EL (cell line): ENCODE measurements at places on chromosomes 13 and 19.

DNA sequence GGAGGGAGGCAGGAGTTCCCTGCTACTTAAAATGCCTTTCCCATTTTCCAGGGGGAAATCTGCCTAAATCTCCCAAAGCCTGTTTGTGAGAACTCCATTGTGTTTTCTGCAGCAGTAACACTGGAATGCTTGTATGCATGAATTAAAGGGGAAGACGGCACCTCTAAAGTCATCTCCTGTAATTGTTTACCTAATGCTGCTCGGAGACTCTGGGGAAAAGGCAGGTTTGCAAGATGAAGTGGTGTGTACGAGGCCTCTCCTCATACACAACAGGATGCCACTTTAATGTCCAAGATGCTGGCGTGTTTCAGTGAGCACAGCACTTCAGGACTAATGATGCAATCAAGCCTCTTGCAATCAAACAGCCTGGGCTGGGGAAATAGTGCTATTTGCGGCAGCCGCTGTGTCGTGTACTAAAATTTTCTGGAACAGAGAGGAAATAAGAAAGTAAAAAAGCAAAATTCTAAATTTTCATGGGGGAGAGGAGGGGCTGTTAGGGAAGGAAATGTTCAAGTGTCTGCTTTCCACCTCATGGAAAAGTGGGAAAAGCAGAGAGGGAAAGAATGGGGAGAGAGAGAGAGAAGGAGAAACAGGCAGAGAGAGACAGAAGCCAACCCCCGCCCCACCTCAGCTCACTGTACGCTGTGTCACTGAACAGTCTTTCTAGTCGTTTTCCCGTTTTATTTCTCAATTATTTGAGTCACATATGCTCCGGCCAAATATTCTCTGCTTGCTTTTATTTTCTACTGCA, 32.9 kb downstream of the TSHZ3 start:
- DNase-seq: no peak

GRCh38 chr13:29498426-29499040, 97.0 kb downstream of the SLC7A1 start:
- DNase-seq: no peak

- DNase-seq: peak; percentile 54
These were observed 95.6 kb downstream of the FAM216B start for GRCh38 chr13:42876887-42877545.

GRCh38 chr13:98853771-98854221, 101.3 kb upstream of the SLC15A1 start:
- DNase-seq: peak; percentile 14

DNA sequence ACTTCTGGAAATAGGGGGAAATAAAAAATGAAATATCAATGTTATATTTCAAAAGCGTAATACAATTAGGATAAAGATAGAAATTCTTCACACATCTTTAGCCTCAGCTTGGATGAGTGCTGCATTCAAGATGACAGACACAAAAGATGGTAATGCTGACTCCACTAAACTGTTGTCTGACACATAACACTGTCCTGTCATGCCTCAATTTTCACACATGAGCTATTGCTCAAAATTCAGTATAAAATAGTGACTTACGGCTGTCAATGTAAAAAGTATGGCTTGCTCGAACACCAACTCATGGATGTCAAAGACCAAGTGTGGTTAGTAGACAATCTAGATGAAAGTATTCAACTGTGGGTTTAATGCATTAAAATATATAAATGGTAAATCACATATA, 94.5 kb downstream of the KLF12 start:
- no peak for DNase-seq

GRCh38 chr13:34076943-34077703, 259.2 kb downstream of the RFC3 start:
- DNase-seq: peak; percentile 68

GRCh38 chr19:7500811-7501450, 12.1 kb upstream of the PEX11G start:
- DNase-seq: peak; percentile 62

GRCh38 chr13:98143601-98144026, 720 bp downstream of the FARP1 start:
- peak; percentile 38 for DNase-seq

DNA sequence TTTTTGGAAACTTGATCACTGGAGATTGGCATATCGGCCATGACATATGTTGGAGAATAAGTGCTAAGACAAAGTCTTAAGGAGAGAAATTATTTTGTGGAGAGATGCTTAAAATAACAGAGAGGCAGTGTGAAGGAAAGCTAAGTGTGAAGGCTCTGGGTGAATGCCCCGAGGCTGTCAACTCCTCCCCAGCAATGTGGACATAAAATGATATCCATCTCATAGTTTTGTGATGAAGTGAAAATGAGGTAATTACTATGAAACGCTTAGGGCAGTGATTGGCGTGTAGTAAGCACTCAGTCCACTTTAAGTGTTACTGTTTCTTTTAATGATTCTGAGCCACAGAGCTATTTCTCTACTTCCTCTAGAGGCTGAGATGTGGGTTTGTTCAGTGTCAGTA, 195.8 kb upstream of the KLF12 start:
- peak; percentile 78 for DNase-seq

DNA sequence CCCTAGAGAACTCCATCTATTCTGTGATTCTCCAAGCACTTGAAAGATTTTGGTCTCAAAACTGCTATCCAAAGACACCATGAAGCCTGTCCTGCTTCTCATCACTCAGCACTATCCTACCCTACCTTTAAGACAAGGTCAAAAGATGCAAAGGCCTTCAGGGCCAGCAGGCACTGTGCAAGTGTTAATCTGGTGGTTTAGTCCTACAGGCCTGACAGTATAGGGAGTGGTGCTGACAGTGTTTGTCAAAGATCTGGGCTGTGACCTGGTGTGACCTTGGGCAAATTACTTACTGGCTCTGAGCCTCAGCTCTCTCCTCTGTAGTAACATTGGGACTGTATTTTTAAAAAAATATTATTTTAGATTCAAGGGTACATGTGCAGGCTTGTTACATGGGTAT, 28.0 kb downstream of the SIAH3 start:
- no peak for DNase-seq

DNA sequence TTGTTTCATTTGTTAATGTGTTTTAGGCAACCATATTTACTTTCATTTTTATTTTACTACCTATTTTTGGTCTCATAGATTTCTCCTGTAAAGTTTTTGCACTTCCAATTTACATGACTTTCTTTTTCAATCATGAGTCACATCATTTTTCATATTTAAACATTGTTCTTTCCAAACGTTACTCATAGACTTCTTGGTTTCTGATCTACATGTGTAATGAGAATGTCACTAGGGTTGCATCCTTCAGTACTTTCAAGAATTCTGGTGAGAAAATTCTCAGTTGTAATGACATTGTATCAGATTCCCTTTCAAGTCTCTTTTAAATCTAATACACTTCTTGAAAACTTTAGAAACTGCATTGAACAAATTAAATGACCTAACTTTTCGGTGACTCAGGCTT, 991.7 kb downstream of the EFNB2 start:
- no peak for DNase-seq

DNA sequence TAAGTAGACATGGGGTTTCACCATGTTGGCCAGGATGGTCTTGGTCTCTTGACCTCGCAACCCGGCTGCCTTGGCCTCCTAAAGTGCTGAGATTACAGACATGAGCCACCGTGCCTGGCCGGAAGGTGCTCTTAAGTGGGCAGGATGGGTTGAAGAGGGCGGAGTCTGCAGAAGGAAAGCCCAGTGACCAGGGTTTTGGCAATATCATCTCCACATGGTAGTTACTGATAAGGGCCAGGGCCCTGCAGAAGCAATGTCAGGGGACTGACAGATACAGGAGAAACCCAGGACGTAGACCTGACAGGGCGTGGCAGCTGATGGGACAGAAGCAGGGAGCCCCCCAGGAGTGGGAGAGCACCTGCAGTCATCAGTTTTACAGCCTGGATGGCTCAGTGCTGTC, 45.7 kb upstream of the RNF113B start:
- DNase-seq: no peak

DNA sequence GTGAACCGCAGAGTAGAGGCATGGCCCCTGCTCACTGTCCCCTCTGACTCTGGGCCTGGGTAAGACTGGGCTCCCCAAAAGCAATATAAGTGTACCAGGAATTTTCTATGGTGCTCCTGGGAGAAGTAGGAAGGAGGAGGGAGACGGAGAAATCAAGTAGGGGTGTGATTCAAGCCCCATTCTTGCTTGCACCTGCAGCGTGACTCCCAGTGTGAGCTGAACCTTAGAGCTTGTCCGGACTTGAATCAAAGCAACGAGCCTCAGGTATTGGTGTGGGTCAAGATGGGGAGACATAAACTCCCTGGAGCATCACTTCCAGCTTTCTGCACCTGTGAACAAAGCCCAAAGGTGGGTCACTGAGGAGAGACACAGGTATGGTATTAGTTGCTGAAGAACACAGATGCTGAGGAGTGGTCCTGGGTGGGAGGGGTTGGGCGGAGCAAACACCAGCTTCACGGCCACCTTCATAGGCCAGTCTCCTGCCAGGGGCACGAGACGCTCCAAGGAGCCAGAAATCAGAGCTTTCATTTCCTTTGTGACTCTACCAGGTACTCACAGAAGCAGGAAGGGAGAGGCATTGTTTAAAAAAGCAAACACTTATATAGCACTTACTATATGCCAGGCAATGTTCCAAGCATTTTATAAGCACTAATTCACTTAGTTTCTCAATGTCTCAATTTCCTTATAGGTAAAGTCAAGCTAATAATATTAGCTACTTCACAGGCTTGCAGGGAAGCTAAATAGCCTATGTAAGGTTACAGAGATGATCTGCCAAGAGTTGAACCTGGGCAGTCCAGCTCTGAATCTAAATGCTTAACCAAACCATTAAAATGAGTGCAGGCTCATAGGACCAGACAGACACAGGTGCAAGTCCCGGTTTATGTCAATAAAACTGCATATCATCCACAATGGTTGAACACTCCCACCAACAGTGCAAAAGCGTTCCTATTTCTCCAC, 775.3 kb downstream of the UQCRFS1 start:
- no peak for DNase-seq

DNA sequence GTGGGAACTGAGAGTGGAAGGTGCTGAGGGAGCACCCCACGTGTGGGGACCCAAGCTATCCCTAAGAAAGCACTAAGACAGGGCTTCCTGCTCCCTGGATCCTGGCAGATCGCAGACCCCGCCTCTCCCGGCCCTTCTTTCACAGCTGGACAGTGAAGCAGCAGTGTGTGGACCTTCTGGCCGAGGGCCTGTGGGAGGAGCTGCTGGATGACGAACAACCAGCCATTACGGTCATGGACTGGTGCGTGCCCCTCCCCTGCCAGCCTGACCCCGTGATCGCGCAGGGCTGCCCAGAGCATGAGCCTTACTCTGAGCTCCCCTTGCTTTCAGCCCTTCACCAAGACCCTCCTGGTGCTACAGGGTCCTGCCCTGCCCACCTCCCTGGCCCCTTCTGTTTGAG, 2.3 kb downstream of the NCCRP1 start:
- DNase-seq: peak; percentile 69

GRCh38 chr19:31448221-31448657, 99.0 kb upstream of the TSHZ3 start:
- DNase-seq: peak; percentile 86

DNA sequence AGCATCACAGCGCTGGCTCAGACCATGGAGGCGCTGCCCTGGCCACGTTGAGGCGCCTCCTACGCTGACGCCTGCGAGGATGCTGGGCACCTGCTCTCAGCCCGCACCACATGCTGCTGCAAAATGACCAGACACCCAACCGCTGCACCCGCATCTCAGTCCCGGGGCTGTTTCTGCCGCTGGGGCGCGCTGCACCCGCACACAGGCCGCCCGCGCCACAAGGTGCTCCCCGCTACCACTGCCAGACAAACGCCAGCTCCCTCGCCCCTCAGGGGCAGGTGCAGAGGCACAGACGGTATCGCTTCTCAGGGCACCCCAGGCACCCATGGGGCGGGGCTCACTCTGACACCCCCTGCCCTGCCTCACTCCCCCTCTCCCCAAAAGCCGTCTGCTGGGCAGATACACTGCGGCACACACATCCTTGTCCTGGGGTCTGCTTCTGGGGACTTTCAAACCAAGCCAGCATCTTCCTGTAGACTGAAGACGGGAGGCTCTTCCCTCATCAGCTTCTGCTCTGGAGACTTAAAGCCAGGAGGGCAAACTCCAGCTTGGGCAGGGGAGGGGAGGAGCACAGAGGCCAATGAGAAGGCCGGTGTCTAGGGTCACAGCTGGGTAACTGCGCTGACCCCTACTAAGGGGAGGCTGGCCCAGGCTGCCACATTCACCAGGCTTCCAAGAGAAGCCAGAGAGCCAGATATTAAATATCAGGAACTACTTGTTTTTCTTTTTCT, 16.3 kb downstream of the CHERP start:
- no peak for DNase-seq

DNA sequence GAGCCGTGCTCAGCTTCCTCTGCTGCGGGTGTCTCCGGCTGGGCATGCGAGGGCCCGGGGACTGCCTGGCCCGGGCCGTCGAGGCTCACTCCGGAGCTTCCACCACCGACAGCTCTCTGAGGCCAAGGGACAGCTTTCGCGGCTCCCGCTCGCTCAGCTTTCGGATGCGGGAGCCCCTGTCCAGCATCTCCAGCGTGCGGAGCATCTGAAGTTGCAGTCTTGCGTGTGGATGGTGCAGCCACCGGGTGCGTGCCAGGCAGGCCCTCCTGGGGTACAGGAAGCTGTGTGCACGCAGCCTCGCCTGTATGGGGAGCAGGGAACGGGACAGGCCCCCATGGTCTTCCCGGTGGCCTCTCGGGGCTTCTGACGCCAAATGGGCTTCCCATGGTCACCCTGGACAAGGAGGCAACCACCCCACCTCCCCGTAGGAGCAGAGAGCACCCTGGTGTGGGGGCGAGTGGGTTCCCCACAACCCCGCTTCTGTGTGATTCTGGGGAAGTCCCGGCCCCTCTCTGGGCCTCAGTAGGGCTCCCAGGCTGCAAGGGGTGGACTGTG, 1.2 kb downstream of the S1PR4 start:
- DNase-seq: no peak

DNA sequence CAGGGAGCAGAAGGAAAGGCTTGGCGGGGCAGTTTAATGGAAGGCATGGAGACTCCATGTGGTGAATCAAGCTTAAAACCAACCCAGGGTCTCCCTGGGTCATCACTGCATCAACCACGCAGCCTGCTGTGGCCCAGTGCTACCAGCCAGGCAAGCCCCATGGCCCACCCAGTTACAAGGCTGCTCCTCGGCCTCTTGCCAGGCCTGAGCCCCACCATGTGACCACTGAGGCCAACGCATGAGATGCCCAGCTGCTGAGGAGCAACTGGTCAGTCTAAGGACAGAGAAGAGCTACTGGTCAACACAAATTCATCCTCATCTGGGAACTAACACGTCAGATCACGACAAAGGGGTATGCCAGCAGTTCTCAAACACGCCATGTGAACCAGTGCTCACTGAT, 15.4 kb upstream of the KPTN start:
- DNase-seq: no peak

DNA sequence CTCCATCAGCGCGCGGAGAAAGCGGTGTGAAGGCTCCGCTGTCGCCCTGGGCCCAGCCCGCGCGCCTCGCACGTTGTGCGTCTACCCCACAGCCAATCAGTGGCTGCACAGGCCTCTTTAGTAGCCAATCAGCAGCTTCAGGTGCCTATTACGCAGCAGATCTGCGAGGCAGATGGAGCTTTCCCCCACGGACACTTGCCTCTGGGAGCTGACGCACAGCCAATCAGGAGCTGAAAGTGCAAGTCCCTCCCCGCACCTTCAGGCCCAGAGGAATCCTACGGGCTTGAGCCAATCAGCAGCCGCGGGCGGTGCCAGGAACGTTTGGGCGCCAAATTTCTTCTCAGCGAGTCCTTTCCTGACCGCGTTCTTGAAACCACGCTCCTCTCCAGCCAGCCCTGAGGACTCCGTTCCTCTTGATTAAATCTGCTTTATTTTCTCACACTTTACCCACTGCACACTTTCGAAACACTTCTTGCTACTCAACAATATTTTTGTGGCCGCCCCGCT, 39.9 kb downstream of the SIGLEC7 start:
- no peak for DNase-seq
